ENCODE measurements at places on chromosomes 7 and 10.

DNA sequence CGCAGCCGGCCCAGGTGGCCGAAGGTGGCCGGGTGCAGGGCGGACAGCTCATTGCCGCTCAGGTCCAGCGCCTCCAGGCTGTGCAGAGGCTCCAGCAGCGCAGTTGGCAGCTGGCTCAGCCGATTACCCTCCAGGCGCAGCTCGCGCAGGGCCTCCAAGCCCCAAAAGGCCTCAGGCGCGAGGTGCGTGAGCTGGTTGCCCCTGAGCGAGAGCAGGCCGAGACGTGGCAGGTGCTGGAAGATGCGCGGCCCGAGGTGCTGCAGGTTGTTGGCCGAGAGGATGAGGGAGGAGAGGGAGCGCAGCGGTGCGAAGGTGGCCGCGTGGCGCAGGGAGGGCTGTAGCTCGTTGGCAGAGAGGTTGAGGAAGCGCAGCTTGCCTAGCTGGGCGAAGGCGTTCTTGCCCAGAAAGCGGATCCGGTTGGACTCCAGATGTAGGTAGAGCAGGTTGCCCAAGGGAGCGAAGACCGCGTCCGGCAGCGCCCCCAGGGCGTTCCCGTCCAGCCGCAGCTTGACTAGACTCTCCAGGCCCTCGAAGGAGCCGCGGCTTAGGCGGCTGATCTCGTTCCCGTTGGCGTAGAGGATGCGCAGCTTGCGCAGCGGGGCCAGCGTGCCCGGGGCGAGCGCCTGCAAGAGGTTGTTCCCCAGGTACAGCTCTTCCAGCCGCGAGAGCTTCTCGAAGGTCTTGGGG lies 923 bp downstream of the TRIL start:
- DNase-seq = no peak

- no peak for DNase-seq
Measured at GRCh38 chr7:103821092-103821491, 168.4 kb downstream of the RELN start.

GRCh38 chr10:114766470-114766869 lies 55.1 kb upstream of the FHIP2A start:
- no peak for DNase-seq

- no peak for DNase-seq
Measured at GRCh38 chr7:70098133-70098561, 499.9 kb downstream of the AUTS2 start.

- DNase-seq = no peak
Measured at GRCh38 chr7:129949292-129950133, 3.2 kb downstream of the UBE2H start.

DNA sequence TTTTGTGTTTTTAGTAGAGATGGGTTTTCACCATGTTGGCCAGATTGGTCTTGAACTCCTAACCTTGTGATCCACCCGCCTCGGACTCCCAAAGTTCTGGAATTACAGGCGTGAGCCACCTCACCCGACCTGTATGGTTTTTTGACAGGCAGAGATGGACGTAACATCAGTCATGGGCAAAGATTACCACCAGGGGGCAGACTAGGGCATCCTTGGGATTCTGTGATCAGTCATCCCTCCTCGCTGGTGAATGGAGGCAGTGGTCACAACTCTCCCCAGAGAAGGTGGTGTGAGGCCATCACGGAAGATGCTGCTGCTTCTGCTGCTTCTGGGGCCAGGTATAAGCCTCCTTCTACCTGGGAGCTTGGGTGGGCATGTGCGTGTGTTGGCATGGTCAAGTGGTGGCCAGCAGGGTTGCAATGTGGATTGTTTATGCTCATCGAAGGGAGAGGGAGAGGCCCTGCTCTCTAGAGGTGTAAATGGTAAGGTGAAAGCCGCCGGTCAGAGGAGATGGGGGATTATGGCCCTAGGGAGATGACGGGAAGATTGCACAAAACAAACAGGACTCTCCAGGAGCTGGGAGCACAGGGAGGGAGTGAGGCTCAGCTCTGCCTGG lies 122.7 kb upstream of the PRSS1 start:
- peak; percentile 57 for DNase-seq
